ENCODE measurements at places on chromosomes 2 and 18. TPM values are rescaled to one million over a fixed set of nuclear protein-coding genes. Genes with fewer than 3 reads are reported as not detected.

- DNase-seq, result peak; percentile 18
These were observed 36.3 kb downstream of the MOGAT1 start for GRCh38 chr2:222707689-222708273.

GRCh38 chr2:191611614-191612013 is 66.3 kb upstream of the NABP1 start:
- no peak for DNase-seq

DNA sequence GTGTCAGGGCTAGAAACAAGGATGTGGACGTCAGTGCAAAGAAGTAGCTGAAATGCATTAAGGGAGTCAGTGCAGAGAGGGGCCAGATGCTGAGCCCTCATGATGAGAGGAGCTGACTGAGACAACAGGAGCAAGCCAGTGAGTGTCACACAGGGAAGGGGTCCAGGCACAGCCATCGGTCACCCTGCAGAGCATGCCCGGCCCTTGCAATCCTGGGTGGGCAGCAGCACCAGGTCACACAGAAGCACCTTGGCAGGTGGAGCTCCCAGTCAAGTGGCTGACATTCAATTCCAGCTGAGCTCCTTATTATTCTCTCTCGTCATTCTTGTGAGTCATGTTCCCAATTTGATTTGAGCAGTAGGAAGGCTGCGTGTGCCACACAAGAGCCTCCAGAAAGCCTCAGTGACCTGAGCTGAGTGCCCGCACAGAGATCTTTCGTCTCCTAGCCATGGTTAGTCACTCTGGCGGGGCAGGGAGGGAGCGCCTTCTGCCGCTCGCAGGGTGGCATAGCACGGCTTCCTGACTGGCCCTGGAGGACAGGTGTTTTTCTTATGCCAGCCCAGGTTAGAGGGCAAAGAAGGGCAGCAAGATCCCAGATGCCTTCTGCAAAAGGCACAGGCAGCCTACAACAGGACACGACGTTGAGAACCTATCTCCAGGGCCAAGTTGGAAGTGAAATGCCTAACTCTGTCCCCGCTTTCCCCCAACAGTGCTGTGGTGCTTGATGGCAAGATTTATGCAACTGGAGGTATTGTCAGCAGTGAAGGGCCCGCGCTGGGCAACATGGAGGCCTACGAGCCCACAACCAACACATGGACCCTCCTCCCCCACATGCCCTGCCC is 220.9 kb downstream of the ATAD2B start:
- DNase-seq, result no peak

DNA sequence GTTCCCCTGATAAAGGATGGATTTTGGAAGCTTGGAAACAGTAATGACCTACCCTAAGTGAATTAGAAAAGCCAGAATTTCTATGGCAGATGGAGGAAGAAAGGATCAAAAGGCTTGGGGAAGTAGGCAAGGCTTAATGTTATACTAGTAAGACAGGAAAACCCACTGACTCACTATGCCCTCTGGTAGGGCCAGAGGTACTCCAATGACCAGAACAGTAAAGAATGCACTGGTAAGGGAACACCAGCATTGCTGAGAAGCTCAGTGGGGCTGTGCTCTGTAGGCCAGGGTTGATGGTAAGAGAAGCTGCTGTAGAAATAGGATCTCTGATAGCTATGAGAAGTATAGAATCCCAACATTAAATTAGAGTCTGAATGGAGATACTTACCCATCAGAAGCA is 126.4 kb downstream of the GFPT1 start:
- DNase-seq, result no peak

GRCh38 chr2:72951303-72952095 is 34.2 kb downstream of the EMX1 start:
- no peak for DNase-seq

DNA sequence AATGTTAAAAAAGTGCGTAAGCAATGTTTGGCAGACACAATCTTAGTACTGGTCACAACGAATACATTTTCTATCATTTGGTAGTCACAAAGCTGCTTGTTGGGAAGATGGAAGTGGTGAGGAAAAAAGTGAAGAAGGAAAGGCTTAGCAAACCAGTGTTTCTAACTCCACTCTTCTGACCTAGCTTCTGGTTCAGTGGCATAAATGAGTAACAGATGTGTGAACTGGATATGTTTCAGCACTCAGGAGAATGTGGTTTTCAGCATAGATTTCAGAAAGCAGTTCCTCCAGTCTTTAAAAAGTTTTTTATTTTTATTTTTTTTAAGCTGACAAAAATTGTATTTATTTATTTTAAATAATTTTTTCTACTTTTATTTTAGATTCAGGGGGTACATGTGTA is 357.1 kb downstream of the CPS1 start:
- DNase-seq, result peak; percentile 58

DNA sequence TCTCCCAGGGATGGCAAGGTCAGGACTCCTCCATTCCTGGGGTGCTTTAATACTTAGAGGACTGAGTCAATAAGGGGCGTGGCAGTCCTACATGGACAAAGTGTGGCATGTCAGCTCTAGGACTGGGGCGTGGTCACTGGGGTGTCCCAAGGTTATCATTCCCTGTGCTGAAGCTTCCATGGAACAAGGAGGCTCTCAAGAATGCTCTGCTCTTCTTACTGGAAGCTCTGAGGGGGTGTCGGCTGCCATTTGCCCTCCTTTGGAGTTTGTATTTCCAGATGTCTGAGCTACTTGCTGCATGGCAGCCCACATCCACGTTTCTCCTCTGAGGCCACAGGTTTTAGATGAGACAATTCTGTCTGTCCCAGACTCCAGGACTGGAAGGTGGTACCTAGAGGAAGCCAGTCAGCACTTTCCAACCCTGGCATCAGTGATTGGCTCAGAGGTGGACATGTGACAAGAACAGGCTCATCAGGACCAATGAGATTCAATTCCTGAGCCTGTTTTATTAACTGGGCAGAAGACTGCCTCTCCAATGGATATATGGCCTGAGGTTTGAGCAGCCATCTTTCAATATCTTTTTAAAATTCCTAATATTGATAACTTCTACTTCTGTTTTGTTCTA is 128.9 kb upstream of the ARL4C start:
- no peak for DNase-seq

DNA sequence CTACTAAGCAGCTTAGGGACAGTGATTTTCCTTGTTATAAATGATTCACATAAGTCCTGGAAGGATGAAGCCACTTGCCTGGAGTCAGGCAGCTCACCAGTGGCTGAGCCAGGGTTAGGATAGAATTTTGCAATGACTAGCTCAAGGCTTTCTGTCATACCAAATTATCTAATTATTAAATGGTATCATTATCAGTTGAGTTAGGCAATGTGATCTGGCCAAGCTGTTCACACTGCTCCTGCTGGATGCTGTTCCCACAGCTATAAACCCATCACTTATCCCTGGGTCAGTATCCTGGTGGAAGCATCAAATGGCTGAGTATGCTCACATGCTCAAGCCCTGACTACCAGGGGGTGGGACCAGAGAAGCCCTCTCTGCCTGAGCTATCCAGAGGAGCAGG is 235.2 kb downstream of the MTX2 start:
- DNase-seq, result no peak

DNA sequence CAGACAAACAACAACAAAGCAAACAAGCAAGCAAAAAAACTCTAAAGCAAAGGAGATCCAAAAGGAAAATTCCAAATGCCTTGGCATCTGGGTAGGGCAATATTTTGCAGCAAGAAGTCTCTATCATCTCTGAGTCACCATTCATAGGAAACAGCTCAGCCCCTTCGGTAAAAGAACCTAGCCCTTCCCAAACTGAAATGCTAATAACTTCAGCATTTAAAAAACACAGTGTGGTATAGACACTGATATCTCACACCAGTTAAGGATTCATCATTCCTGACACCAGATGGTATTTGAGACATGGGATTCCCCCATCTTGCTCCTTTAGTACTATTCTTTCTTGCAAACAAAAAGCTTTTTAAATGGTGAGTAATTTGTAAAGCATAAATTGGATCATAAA is 491.8 kb downstream of the TXNL1 start:
- no peak for DNase-seq

- DNase-seq, result peak; percentile 4
These were observed 1362.7 kb upstream of the CHAC2 start for GRCh38 chr2:52404866-52405265.

GRCh38 chr2:33166287-33166881 is 219.6 kb downstream of the LTBP1 start:
- DNase-seq, result peak; percentile 80

DNA sequence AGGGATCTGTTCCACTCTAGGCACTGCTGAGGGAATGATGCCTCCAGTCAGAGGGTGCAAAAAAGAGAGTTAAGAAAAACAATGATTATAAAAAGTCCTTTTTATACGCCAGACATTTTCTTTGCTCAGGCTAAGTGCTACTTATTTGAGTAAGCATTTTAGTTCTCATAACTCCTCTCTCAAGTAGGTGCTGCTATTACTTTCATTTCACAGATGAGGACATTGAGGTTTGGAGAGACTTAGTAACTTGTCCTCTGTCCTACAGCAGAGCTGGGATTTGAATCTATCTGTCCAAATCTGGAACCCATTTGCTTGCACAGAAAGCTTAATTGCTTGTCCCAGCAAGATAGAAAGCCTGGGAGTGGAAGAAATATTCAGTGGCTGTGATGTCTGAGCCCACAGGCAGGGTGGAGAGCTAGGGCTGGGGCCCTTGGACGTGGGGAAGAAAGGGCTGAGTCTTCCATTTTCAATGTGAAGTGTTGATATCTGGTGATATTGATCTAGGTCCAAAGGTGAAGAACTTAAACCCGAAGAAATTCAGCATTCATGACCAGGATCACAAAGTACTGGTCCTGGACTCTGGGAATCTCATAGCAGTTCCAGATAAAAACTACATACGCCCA is 5.8 kb downstream of the IL37 start:
- no peak for DNase-seq

GRCh38 chr2:10400978-10401951 is 46.9 kb downstream of the ODC1 start:
- no peak for DNase-seq

DNA sequence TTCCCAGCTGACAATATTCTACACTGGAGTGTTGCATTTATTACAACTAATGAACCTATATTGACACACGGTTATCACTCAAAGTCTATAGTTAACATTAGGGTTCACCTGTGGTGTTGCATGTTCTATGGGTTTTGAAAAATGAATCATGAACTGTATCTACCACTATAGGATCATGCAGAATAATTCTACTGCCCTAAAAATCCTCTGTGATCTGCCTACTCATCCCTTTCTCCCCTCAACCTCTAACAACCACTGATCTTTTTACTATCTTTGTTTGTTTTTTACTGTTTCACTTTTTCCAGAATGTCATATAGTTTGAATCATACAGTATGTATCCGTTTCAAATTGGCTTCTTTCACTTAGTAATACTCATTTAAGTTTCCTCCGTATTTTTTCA is 47.6 kb upstream of the TCF7L1 start:
- DNase-seq, result no peak

GRCh38 chr18:78543201-78543725 is 436.4 kb upstream of the SALL3 start:
- DNase-seq, result no peak

DNA sequence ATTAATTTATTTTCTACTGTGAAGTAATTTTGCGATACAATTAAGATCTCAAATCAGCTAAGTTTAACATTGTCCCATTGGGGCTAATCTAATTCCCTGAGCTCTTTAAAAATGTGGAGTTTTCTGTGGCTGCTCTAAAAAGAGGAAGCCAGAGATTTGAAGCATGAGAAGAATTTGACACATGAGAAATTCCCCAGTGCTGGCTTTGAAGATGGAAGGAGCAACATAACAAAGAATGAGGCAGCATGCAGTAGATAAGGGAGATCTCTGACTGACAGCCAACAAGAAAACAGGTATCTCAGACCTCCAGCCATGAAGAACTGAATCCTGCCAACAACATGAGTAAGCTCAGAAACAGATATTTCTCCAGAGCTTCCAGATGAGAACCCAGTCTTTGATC is 308.4 kb downstream of the ZNF804A start:
- DNase-seq, result peak; percentile 57

DNA sequence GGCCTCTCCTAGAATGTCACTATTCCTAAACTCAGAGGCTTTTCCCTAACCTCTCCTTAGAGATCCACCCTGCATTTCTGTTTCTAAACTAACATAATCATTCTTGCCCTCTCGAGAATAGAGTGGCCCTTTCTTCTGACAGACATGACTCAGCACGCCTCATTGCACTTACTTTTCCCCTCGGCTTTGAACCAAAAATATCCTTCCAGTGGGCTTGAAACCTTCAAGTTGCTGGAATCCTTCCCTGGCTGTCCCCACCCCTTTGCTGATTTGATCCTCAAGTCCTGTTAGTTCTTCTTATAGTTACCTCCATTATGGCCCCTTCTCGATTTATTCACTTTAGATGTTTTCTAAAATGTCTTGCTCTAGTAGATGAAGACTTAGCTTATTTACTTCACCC is 158.0 kb downstream of the LTBP1 start:
- peak; percentile 74 for DNase-seq

- DNase-seq, result peak; percentile 55
These were observed 16.8 kb upstream of the CRIM1 start for GRCh38 chr2:36338827-36339145.

DNA sequence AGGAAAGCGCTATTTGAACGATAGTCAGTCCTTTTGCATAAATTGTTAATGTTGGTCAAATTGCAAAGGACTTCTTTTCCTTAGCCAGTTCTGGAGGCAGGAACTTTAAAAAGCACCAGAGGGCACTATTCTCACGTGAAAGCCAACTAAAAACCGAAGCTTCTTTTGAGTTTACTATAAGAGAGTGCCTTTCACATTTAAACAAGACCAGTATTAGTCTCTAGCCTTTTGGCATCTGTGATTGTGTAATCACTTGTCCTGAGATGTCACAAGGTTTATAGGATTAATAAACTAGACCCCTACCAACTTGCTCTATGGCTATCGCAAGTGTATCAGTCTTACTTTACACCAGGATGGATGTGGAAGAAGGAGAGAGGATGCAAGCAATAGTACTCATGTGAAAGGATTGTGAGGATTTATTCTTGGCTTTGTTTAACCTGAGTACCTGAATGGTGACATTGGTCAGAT is 14.4 kb upstream of the STAT4 start:
- peak; percentile 84 for DNase-seq

DNA sequence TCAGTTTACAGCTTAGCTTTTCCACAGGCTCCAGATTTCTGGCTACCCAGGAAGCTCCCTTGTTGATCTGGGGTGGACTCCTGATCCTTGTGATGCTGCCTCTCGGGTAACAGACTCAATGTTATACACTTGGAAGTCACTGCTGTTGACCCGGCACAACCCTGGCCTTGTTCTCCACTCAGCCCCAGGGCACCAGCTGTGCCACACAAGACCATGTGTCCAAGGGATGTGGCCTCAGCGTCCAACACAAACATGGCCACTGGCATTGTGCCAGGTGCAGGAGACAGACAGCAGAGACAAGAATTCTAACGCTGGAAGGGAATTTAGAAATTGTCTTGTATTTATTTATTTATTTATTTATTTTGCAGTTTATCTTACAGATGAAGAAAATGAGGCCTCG is 39.0 kb upstream of the PPP4R1 start:
- peak; percentile 11 for DNase-seq

MARCHF4 gene
- 0.57 TPM for total RNA-seq

IL1F10 gene
- not detected for total RNA-seq

DHRS9 gene
- not detected for total RNA-seq

CD8B gene
- not detected for total RNA-seq

PARD3B gene
- 15.9 TPM for total RNA-seq

MYL1 gene
- total RNA-seq, result not detected

TGFA gene
- total RNA-seq, result not detected

NEU2 gene
- total RNA-seq, result not detected

RAD51AP2 gene
- total RNA-seq, result not detected

GPR75 gene
- 2.4 TPM for total RNA-seq

HK2 gene
- total RNA-seq, result 20.0 TPM

DOK6 gene
- 2.1 TPM for total RNA-seq

CHRNA1 gene
- not detected for total RNA-seq

PROKR1 gene
- total RNA-seq, result not detected

PKP4 gene
- 33.3 TPM for total RNA-seq

ANKRD30B gene
- 2.7 TPM for total RNA-seq
